ENCODE measurements at places on chromosomes 3 and 15. TPM values are rescaled to one million over a fixed set of nuclear protein-coding genes. Genes with fewer than 3 reads are reported as not detected.

C3orf80 gene
- 3.7 TPM for polyA plus RNA-seq

DNA sequence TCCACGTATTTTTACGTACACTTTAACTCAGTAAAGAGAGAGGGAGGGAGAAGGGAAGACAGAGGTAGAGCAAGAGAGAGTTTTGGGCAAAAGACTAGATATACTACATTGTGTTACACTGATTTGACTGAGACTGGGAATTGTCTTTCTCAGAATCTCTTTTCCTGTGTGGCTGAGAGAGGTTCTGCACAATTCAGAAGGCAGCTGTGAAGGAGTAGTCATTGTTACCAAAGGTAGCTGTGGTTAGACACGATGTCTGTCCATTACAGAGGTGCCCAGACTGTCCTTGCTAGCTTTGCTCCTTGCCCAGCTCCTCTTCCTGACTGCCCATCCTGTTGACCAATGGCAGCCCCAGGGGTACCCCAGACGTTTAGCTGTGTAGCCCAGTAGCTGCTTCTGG lies 577.5 kb upstream of the CBLB start:
- DNase-seq, result no peak

DNA sequence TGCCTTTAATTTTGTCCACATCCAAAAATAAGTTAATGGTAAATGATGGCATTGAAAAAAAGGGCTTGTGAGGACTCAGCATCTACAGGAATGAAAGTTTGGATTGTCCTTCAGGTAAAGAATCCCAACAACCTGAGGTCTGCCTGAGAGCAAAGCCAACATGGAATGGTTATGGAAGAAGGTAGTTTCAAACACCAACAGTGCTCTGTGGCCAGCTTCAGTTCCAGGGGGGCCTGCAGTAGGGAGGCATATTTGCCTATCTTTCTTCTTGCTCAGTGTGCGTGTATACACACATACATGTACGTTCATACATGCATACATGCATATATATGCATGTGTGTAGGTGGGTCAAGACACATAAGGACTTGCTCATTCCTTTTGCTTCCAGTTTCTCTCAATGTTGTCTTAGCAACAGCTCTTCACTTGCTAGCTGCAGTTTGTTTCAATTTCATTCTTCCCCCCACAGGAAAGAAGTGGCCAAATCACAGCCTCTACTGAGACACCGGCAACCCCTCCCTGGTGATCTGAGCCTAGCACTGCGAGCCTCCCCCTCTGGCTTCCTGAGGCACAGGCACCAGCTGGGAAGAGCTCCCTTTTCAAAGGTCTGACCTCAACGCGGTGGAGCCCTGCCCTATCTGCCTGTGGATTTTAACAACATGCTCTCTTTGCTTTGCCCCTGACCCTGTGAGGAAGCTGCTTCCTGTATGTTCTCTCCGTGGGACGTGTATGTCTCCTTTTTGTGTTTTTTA lies 146.2 kb downstream of the KLF13 start:
- no peak for DNase-seq

DNA sequence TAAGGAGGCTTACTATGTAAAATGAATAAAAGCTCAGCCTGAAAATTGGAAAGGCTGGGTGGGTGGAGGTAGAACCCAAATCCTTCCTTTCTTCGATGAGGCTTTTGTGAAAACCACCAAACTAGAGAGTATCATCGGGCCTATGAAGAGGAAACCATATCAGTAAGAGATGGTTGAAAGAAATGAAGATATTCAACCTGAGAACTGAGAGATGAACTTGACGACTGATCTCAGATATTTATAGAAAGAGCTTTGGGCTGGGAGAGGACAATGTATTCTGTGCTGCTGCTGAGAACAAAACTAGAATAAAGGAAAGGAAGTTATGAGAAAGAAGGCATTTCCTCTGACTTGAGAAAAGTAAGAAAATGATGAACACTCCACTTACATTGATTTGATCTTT lies 236.6 kb downstream of the KCNH8 start:
- DNase-seq, result no peak

Measured in A549 (cell line).